ENCODE measurements at places on chromosomes 2 and 18.

- no peak for DNase-seq
Observed at GRCh38 chr2:19321946-19322345, 36.5 kb downstream of the OSR1 start.

DNA sequence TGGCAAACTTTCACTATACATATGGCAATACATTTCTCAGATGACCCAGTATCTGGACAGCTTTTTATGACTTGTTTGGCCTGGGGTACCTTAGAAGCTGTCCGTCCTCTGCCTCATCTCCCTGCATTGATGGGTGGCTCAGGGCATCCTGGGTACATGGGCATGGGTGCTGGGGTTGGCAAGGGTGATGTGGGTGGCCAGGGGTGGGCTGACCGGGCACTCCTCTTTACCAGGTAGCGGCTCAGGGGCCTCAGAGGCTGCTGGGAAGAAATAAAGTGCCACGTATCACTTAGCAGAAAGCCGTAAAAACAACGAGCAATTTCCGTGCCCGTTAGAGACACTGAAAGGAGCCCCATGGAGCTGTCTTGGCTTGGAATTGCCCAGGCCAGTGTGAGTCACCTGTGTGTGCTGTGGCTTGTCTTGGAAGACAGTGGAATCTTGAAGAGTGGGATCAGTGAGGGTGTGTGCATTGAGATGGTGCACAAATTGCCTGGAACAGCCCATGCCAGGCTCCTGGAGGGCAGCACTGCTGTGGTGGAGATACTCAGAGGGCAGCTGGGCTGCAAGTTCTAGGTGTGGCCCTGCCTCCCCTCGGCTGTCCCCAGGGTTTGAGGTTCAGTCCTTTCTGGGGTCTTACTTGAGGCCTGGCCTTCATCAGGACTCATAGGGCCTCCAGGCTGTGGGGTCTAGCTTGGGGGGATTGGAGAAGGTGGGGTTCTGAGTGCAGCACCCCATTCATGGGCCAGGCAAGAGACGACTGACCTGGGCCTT is 88.8 kb downstream of the FHOD3 start:
- DNase-seq = no peak

GRCh38 chr2:2183717-2184116 is 147.4 kb downstream of the MYT1L start:
- DNase-seq = no peak

DNA sequence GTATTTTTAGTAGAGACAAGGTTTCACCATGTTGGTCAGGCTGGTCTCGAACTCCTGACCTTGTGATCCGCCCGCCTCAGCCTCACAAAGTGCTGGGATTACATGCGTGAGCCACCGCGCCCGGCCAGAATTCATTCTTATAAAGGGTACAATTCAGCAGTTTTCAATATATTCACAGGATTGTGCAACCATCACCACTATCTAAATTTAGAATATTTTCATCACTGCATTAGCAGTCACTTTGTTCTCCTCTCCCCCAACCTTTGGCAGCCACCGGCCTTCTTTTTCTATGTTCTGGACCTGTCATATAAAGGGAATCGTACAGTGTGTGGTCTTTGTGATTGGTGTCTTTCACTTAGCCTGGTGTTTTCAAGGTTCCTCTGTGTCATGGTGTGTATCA is 40.7 kb downstream of the TCF7L1 start:
- no peak for DNase-seq

GRCh38 chr18:34595690-34596089 is 114.4 kb upstream of the DTNA start:
- peak; percentile 52 for DNase-seq

DNA sequence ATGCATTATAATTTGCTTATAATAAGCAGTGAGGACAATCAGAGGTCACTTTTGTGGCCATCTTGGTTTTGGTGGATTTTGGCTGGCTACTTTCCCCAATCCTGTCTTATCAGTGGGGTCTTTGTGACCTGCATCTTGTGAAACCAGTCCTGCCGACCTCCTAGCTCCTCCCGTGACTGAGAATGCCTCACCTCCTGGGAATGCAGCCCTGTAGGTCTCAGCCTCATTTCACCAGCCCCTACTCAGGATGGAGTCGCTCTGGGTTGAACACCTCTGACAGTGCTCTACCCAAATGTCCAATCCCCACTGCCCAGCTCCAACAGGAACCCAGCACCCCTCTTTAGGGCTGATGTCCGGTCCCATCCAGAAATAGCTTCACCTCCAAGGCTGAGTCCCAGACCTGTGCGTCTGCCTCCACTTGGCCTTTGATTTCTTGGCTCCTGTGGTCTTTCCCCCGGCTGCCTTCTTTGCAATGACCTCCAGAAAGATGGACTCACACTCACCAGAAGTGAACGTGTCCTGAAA is 31.3 kb upstream of the PXDN start:
- DNase-seq = no peak

DNA sequence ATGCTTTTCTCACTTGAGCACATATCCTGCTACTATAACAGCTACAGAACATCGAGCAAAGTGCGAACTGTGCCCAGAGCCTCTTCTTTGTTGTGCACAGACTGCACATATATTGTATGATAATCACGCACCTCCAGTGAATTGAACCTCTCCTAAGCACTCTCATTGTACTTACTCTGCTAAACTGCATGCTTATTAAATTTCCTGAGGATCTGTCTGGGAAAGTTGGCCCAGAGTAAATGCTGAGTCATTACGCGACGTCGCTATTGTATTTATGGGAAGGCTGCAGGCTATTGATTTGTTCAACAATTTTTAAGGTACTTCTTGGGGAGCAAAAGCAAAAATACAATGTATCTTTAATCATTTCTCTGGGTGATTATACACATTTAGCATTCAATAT is 399.6 kb upstream of the DSEL start:
- no peak for DNase-seq

DNA sequence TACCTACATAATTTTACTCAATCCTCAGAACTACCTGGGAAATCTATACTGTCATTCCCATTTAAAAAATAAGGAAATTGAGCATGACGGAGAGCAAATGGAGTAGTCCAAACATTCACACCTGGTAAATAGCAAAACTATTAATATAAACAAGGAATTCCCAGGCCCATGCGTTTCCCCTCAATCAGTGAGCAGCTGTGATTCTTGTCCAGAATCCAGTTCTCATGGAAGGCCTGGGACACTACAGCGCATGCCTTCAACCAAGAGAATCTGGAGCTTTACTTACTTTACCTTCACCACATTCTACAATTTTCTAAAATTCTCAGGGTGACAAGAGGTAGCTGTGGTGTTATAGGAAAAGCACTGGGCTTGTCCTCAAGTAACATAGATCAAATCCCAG is 259.0 kb downstream of the LRATD1 start:
- DNase-seq = no peak

DNA sequence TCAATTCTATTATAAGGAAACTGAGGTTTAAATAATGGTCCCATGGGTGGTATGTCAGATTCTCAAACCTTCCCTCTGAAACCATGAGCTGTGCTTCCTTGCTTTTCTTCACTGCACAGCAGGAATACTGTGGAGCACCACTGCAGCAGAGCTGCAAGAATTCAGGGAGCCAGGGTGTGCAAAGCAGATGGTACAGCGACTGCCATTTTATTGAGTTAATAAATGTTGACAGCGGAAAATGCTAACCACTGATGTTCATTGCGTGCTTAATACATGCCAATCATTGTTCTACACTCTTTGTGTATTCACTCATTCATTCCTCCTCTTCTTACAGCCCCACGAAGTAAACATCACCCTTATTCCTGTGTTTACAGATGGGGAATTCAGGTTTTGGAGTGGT is 152.2 kb upstream of the THSD7B start:
- no peak for DNase-seq

DNA sequence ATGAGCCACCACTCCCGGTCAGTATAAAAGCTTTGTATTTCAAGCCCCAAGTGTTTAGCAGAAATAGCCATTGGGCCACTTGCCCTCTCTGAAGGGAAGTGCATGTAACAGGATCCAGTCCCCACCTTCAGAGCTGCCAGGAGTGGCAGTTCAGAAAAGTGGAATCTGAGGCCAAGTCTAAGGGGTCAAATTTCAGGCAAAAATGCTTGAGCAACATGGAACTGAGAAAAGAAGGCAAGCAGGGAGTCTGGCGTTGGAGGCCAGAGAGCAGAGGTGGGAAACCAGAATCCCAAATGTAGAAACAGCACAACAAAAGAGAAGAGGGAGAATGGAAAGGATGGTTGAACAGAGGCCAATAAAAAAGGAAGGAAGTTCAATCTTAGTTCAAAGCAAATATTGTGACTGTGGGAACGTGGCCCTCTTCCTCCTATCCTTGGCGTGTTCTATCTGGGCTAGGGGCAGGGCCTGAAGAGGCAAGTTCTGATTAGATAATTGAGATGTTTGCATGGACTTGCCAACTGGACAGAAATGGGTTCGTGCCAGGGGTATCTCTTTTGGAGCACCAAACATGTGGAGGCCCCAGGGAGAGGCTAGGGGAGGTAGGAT is 102.2 kb downstream of the AP1S3 start:
- DNase-seq = no peak

DNA sequence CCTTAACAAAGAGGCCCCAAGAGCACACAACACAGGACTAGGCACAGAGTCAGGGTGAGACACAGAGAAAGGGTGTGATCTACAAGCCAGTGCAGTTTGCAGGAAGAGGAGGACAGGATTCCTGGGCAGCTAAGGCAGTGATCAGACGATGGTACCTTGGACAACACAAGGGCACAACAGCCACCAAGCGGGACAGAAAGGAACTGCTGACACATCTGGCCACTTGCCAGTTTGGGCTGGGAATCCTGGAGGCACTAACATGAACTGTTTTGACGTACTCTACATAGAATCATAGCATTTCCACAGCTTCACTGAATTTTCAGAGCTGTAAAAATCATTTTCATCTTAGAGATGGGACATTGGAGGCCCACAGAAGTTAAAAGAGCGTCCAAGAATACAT is 221.5 kb upstream of the SLC35G4 start:
- DNase-seq = no peak

GRCh38 chr2:130728007-130728454 is 839 bp upstream of the GPR148 start:
- DNase-seq = peak; percentile 62

DNA sequence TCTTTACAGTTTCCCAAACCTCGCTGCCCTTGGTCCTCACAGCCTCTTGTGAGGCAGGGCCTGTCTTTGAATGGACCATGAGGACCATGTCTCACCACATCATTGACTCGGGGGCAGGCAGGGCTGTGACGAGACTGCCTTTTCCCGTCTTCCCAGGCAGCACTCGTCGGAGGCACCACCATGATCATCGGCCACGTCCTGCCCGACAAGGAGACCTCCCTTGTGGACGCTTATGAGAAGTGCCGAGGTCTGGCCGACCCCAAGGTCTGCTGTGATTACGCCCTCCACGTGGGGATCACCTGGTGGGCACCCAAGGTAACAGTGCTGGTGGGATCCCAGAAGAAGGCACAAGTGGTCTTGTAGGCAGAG is 45.7 kb upstream of the MAPRE3 start:
- DNase-seq = no peak

- no peak for DNase-seq
Observed at GRCh38 chr2:26838121-26838906, 9.6 kb upstream of the DPYSL5 start.

GRCh38 chr2:188902901-188903491 is 71.2 kb upstream of the COL3A1 start:
- no peak for DNase-seq

GRCh38 chr18:78639006-78639950 is 340.3 kb upstream of the SALL3 start:
- peak; percentile 9 for DNase-seq

- DNase-seq = no peak
Observed at GRCh38 chr2:237603718-237604362, 13.3 kb upstream of the RAB17 start.

GRCh38 chr2:224210286-224211180 is 171.4 kb upstream of the SERPINE2 start:
- DNase-seq = no peak

GRCh38 chr2:32614084-32614483 is 13.8 kb upstream of the TTC27 start:
- DNase-seq = no peak

DNA sequence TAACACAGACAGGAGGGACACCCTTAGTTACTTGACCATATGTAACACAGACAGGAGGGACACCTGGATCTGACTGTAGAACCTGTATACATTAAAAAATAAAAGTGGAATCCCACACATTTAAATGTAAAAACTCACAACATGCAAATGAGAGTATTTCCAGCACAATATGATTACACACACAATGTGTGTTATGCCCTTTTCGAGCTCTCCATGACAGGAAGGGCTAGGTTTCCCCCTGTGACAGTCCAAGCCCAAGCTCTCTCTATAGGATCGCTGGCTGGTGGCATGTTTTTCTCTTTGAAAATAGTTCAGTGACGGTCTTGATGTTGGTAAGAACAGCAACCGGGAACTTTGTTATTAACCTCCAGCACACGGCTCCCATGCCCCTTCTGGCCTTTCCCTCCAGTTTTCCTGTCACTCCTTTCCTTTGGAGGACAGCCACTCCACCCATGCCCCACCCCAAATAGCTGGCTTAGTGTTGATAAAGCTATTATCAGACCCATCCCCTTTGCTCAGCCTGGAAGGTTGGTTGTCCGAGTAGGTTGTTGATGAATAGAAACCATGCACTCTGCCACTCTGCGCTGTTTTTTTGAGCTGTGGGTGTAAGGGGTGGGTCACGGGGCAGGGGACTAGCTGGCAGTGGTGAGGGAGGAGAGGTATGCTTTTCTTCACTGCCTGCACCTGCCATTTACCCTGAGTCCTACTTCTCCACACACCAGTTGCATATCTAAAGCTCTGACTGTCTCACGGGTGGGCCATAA is 2.7 kb downstream of the RASGRP3 start:
- no peak for DNase-seq

GRCh38 chr18:41410006-41410405 is 545.0 kb upstream of the PIK3C3 start:
- DNase-seq = no peak

- DNase-seq = no peak
Observed at GRCh38 chr2:191756761-191757160, 78.8 kb downstream of the NABP1 start.

DNA sequence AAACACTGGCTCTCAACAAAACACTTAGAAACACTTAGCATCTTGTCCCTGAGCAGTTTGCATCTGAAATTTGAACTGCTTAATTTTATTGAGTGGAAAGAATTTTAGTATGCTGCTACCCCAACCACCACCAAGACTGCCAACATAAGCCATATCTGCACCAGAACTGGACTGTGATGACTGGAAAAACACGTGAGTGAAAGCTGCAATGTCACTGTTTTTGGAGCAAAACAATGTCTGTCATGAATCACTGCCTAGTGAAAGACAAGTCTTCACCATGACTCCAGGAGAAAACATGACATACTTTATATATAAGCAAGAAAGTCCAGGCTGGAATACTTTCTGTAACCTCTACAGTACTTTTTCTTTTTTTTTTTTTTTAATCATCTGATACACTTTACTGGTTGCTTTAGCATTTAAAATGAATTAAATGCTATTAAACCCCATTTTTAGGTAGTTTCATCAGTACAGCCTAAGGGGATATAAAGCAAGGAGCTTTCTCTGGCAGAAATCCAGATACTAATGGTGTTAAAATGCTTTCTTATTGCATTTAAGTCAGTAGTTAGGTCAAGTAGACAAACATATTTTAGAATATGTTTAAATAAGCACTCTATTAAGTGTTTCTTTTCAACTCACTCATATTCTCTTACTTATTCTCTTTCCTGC is 2129.4 kb upstream of the PIK3C3 start:
- peak; percentile 44 for DNase-seq

GRCh38 chr2:20676353-20677215 is 9.6 kb downstream of the GDF7 start:
- DNase-seq = no peak

- DNase-seq = no peak
Observed at GRCh38 chr2:19873014-19873413, 28.8 kb downstream of the TTC32 start.
